Activated CD4-positive, alpha-beta T cell treated with anti-CD3 and anti-CD28 coated beads for 48 hours (primary cell): ENCODE measurements at places on chromosomes 5 and 9.

GRCh38 chr5:17808566-17808965 is 174.3 kb downstream of the TAF11L14 start:
- no peak for DNase-seq

DNA sequence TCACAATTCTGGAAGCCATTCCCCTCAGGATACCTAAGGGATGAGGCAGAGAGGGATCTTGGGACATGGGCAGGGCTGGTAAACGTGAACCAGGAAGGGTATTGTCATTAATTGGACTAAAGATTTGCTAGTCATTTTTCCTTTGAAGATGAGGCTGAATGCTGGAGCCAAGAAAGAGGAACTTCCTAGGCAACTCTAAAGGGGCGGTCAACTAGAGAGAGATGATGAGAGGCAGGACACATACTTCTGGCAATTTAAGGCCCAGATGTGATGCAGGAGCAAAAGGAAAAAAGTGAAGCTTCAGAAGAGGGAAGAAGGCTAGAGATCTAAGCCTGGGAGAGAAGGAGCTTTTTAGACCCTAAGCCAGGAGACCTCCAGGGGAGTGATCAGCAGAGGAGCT is 5.6 kb downstream of the GBA2 start:
- DNase-seq = no peak

- no peak for DNase-seq
Measured at GRCh38 chr9:136951541-136952320, at the start of gene LCN12. TSS of gene LCN12 (plus strand) at chr9:136952273. CDS start at chr9:136952328, 55 bp downstream.

DNA sequence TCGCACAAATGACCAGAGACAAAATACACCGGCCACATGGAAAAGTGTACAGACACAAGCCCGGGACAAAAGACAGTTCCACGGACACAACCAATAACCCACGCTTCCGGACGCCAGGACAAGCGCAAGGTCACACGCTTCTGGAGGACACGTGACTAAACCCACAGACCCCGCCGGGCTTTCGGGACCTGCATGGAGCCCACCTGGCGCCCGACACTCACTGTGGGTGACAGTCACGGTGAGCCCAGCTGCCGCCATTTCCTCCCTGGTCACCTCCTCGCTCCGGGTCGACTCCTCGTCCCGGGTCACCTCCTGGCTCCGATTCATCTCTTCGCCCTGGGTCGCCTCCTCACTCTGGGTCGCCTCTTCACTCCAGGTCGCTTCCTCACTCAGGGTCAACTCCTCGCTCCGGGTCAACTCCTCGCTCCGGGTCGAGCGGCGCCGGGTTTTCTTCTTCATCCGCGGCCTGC is 470 bp downstream of the BAG1 start:
- peak; percentile 58 for DNase-seq

DNA sequence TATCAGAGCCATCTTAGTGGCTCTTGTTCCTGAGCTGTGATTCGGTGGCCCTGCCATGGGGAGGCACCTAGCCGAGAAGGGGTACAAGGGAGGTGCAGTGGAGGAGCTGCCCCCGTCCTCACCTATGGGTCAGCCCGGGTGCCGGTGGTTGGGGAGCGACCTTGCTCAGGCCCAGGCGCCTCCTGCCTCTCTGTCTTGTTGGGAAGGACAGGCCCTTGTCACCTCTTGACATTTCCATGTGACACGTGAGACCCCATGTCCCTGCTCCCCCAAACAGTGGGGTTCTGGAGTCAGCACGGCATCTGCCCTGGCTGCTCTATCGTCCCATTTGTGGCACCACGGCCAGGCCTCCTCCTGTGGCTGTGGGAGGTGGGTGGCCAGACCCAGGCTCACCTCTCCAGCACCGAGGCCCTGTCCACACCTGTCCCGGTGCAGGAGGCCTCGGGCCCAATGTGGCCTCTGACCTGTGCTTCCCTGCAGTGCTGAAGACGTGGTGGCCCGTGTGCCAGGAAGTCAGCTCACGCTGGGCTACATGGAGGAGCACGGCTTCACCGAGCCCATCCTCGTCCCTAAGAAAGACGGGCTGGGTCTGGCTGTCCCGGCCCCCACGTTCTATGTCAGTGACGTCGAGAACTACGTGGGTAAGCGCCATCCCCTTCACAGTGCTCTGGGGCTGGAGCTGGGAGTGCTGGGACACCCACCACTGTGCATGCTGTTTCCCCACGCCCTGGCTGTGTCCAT is 68.9 kb downstream of the PHF2 start:
- no peak for DNase-seq

GRCh38 chr5:156764176-156764971 is 85.7 kb upstream of the PPP1R2B start:
- no peak for DNase-seq

DNA sequence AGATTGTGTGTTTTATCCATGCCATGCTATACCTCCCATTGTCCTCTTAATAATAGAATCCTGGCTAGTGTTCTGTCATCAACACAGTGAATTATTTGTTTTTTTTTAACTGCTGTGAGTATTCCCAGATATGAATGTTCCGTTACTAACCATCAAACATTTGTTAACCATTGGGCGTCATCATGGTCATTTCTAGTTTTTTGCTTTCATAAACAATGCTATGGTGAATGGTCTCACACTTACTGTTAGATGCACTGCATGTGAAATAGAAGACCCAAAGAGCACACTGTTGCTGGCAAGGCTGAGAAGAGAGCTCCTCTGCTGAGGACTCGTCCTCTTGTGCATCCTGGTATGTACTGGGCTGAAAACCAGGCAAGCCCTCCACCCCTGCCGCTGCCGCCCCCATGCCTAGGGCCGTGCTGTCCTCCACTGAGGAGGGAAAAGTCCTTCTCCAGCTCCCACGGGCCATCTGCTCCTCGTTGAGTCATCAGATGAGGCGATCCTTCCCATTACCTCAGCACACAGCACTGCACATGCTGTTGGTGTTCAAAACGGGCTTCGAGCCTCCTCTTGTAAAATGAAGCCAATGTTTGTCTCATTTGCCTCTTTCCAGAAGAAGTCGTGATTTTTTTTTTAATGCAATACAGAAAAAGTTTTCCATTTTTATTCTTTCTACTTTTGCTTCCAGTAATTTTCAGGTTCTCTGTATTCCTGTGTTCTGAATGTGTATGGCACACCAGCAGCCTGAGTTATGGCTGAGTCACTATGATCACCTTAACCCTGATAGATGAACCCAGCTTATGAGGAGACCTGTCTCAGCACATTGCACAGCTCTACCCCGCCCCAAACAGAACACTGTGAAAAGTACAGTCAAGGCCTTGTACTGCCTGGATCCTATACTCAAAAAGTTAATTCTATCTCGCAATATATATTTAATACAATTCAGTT is 219.0 kb downstream of the AOPEP start:
- no peak for DNase-seq

- no peak for DNase-seq
Measured at GRCh38 chr9:121837113-121837961, 185.9 kb downstream of the DAB2IP start.

DNA sequence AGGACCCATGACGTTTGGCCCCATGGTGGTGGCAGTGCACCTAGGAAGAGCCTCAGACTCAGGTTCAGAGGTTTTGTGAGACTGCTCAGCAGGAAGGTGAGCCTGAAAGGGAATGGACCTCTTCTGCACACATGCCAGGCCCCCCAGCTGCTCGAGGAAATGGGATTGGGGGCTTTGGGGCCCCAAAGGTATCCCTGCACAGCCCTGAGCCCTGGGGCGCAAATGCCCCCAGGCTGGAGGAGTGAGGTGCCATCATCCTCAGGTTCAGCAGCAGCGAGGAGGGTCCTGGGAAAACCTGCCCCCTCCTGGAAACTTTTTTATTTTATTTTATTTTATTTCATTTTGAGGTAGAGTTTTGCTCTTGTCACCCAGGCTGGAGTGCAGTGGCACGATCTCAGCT is 171.8 kb upstream of the MVB12B start:
- DNase-seq = no peak

- DNase-seq = no peak
Measured at GRCh38 chr9:109286571-109286977, 34.3 kb downstream of the EPB41L4B start.

GRCh38 chr9:126678989-126679388 is 65.3 kb downstream of the LMX1B start:
- DNase-seq = peak; percentile 31

- no peak for DNase-seq
Measured at GRCh38 chr9:126457175-126457547, 130.5 kb downstream of the MVB12B start.

DNA sequence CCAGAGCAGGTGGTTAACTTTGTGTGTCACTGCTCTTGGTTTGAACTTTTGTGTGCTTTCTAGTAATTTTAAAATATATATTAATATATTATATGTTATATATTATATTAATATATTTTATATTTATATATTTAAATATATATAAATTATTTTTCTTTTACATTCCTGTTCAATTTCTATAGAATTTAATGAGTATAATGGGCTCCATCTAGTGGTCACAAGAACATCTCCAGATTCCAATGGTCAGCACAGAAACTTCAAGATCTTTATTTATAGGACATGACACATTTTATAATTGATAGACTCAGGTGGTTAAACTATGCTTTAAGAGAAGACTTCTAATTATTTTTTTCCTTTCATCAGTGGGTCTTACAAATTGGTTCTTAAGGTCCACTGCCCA is 39.1 kb downstream of the COL23A1 start:
- DNase-seq = no peak

GRCh38 chr5:78508186-78508765 is 140.3 kb downstream of the LHFPL2 start:
- no peak for DNase-seq

GRCh38 chr9:16262477-16263261 is 607.8 kb downstream of the BNC2 start:
- DNase-seq = no peak

- no peak for DNase-seq
Measured at GRCh38 chr9:124452841-124453585, 2.8 kb downstream of the ADGRD2 start.

GRCh38 chr9:86064220-86064619 is 35.1 kb downstream of the GOLM1 start:
- no peak for DNase-seq

DNA sequence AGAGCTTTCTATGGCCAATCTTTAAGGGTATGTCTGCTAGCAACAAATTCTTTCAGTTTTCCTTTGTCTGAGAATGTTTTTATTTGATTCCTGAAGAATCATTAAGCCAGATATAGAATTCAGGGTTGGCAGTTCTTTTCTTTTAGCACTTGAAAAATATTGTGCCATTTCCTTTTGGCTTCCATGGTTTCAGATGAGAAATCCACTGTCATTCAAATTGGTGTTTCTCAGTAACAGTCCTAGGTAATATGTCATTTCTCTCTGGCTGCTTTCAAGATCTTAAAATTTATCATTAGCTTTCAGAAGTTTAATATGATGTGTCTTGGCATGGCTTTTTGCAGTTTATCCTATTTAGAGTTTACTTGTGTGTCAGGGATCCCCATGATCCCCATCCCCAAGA is 67.7 kb downstream of the TEX10 start:
- no peak for DNase-seq

DNA sequence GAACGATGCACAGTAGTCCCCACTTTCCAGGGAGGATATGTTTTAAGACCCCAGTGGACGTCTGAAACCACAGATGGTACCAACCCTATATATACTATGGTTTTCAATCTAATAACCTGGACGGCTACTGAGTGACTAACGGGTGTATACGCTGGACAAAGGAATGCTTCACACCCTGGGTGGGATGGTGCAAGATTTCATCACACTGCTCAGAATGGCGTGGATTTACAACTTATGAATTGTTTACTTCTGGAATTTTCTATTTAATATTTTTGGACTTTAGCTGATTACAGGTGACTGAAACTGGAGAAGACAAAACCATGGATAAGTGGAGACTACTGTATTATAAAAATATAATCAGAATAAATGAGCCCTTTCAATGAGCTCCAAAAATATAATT is 147.6 kb upstream of the TRIM32 start:
- DNase-seq = no peak

DNA sequence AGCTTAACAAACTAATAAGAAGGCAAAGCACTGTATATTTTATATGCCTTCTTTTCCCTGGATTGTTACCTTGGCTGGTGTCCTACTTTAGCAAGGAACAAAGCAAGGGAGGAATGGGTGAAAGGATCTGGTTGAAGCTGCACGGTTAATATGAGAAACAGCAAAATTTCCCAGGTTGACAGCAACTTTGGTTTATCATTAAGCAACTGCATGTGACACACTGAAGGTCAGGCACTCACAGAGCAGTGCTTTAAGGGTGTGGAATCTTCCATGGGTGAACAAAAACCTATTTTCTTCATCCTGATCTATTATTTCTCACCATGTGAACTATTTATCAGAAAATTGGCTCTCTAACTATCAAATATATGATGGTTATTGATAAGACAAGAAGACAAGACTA is 109.0 kb upstream of the ATP10B start:
- DNase-seq = no peak

- DNase-seq = peak; percentile 32
Measured at GRCh38 chr9:127976498-127976897, 4.3 kb downstream of the EEIG1 start.

GRCh38 chr5:119275146-119275545 is 80.7 kb upstream of the TNFAIP8 start:
- no peak for DNase-seq

DNA sequence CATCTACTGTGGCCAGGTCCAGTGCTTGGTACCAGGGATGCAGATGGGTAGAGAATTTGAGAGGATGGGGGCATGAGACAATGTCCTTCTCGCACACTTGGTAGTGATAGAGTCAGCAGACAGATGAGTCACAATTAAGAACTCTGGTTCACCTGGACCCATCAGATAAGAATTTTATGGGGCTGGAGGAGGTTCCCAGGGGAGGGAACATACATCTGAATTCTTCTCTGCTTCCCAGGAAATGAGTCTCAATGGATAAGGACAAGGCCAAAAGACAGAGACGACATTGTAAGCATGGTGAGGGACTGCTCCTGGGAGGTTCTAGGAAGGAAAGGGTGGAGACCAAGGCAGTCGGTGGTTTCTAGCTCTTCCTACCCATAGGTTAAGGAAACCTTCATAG is 5.3 kb downstream of the SLC4A9 start:
- DNase-seq = no peak

- DNase-seq = peak; percentile 9
Measured at GRCh38 chr9:69815313-69815712, 5.3 kb upstream of the CFAP95 start.

GRCh38 chr5:153476767-153477166 is 13.7 kb upstream of the GRIA1 start:
- no peak for DNase-seq

GRCh38 chr9:90775657-90776056 is 26.0 kb upstream of the SYK start:
- DNase-seq = no peak

- no peak for DNase-seq
Measured at GRCh38 chr5:54217826-54218503, 92.4 kb downstream of the ARL15 start.

- DNase-seq = no peak
Measured at GRCh38 chr5:172902497-172903472, 56.4 kb upstream of the RPL26L1 start.

GRCh38 chr5:153425914-153426313 is 64.6 kb upstream of the GRIA1 start:
- peak; percentile 7 for DNase-seq
